ENCODE measurements at places on chromosomes 12 and 14.

DNA sequence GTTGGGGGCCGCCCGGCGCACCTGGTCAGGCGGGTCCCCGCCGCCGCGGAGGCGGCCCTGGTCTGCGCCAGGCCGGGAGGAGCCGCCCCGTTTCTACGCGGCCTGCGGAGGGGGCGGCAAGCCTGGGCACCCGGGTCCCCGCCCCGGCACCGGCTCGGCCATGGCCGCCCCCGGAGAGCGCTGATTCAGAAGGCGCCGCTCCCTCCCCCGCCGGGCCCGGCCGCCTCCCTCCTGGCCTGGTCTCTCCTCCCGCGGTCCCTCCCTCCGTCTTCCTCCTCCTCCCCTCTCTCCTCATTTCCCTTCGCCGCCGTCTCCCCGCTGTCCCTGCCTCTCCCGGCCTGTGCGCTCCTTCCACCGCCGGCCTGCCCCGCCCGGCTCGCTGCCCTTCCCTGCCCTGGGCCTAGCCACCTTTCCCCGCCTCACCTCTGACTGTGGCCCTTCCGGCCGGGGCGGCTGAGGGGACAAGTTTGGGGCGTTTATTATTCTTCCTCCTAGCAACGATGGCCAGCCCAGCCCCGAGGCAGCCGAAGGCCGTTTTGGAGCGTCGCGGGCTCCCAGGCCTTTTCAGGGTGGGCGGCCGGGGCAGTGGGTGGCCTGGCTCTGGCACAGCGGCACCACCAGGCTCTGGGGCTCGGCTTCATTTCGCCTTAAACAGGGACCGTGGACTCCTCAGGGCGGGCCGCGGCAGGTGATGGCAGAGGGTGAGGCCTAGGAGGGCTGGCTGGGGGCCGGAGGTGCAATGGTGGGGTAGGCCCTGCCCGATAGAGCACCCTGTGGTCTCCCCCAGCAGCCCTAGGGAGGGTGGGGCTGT is 768 bp downstream of the CEP170B start:
- no peak for DNase-seq

GRCh38 chr12:13099844-13100604 is 3.4 kb downstream of the GSG1 start:
- DNase-seq, result no peak

DNA sequence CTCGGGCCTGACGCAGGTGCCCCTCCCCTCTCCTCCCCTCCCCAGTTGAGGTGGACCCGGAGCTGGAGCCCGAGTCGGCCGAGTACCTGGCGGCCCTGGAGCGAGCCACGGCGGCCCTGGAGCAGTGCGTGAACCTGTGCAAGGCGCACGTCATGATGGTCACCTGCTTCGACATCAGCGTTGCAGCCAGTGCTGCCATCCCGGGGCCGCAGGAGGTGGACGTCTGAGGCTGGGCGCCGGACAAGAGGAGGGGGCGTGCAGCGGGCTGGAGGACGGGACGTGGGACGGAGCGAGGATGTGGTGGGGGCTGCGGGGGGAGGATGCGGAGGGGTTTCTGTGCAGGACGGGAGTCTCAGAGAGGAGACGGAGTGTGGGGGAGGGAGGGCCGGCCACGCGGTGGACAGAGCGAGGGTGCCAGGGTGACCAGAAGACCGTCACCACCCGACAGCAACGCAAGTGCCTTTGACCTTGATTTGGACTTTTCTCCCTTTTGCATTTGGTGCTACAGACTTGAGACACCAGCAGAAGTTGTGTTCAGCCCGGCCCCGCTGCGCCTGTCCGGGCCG is 41.3 kb downstream of the KIF26A start:
- no peak for DNase-seq

DNA sequence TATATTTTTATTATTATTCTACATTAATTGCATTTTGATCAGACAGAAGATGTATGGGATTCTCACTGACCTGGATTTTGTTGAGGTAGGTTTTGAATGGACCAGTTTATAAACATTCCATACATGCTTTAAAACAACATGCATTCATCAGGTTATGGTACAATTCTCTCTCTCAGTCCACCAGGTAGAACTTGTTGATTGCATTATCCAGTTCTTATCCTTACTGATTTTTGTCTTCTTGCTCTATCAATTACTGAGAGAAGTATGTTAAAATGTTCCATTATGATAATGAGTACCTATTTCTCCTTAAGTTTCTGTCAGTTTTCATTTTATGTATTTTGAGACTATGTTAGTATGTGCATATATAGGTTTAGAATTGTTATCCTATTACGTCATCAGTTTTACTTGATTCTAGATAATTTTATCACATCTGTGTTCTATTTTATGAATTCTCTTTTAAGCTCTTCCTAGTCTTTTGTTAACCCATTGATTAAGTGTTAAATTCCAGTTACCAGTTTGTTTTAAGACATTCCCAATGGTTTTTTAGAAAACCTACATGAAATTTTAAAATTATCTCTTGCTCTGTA is 50.6 kb downstream of the EP400 start:
- DNase-seq, result no peak

- DNase-seq, result no peak
Observed at GRCh38 chr14:89452281-89452680, 35.2 kb upstream of the FOXN3 start.

- DNase-seq, result no peak
Observed at GRCh38 chr14:73712071-73712506, 2.1 kb downstream of the PNMA1 start.

DNA sequence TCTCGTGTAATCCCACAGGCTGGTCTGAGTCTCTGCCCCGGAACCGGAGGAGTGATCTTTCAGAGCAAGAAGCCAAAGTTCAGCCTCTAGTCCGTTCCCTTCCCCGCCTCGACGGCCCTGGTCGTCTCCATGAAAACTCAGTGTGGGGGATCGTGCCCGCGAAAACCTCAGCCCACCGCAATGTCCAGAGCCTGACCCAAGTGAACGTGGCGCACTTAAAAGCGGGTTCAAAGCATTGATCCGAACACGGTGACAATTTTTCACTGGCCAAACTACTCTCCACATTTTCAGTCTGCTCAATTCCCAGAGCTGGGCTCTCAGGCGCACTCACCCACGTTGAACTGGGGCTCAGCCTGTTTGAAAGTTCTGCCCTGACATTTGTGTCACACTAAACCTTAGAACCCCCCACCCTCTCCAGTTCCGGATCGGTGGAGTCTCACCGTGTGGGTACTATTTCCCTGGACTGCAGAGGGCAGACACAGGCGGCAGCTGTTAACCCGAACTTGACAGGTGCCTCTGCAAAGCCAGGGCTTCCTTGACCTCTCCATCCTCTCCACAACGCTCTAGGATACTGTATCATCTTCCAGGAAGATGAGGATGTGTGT is 886 bp upstream of the PRICKLE1 start:
- DNase-seq, result no peak

GRCh38 chr12:120581998-120582397 is 796 bp upstream of the POP5 start:
- no peak for DNase-seq

DNA sequence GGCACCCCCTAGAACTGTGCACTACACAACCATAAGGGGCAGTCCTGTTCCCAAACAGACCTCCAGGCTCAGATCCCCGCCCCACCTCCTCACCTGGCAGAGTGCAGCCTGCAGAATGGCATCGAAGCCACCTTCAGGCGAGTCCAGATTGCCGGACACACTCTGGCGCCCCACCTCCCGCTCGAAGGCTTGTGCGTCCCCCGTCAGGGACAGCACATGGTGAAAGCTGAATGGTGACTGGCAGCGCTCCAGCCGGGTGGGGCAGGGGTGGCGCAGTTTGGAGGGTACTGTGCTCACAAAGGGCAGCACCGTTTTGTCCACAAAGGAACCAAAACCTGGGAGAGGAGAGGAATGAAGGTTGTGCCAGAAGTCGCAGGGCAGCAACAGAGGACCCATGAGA is 10.6 kb downstream of the ITGB7 start:
- no peak for DNase-seq

GRCh38 chr12:75784591-75784990 is 247.0 kb downstream of the PHLDA1 start:
- DNase-seq, result no peak

DNA sequence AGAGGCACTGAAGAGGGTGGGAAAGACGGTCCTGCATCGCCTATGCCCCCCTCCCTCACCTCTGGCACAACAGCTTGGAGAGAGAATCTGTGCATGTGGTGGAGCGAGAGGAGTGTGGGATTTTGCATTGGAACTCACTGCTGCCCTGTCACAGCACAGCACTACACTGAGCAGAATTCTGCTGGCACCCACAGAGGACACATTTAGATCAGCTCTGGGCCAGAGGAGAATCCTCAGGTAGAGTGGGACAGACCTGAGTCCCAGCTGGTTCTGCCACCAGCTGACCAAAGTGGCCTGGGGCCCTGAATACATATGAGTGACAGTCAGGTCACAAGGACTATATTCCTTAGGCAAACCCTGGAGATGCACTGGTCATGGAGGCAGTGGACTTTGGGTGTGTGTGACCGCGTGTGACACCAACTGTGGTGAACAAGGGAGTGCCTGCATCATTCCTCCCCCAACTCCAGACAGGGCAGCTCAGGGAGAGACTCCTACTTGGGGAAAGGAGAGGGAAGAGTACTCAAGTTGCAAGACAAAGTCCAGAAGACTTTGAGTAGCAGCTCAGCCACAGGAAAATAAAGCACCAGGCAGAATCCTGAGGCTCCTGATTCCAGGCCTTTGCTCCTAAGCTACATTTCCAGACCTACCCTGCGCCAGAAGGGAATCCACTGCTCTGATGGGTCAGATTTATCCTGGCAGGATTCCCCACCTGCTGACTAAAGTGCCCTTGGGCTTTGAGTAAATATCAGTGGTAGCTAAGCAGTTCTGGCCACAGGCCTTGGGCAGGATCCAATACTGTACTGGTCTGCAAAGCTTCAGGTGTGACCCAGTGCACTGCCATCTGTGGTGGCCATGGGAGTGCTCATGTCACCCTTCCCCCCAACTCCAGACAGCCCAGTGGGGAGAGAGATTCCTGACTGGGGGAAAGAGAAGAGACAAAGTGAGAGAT is 10.6 kb upstream of the ACOT1 start:
- no peak for DNase-seq

DNA sequence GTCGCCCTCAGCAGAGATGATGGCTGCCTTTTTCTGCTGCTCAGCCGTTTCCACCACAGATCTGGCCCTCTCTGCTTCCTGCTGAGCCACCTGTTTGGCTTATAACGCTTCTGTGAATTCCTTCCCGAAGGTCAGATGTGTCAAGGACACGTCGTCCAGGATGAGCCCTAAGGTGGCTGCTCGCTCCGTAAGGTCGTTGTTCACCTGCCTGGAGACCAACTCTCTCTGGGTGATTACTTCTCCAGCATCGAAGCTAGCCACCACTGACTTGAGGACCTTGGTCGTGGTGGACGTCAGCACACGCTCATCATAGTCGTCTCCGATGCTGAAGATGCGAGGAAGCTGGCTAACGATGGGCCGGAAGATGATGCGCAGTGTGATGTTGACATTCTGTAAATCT is 11.7 kb upstream of the ASB8 start:
- no peak for DNase-seq

DNA sequence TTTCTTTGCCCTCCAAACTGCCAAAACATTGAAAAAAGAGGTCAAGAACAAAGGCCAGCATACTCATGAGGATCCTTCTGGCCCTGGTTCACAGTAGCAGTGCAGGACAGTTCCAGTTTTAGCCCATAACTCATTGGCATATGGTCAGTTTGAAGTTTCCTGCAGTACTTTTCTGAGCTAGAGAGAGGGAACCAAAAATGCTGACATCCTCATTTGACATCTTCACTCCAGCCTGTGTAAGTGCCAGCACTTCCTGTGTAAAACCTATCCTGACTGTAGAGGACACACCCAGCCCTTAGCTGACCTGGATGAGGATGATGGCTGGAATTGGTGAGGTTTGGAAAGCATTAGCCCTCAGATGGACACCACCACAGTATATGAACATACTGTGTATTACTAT is 84.1 kb downstream of the FGD4 start:
- no peak for DNase-seq

GRCh38 chr12:116497051-116497591 is 62.1 kb upstream of the MAP1LC3B2 start:
- DNase-seq, result no peak

DNA sequence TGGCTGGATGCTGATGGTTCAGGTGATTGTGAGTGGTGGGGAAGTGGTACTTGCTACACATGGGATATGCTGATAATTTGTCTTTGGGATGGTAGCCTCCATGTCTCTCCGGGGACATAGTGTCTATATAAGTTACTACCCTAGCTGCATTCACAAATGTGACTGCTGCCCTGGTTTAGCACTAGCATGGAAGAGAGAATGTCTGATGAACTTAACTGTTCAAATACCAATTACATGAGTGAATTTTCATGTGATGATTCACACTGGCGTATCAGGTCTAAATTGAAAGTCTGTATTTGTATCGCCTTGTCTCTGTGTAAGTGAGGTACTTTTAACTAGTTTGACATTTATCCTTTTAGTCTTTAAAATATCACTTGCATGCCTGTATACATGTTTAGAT is 34.4 kb downstream of the ATF7IP start:
- DNase-seq, result no peak

- DNase-seq, result no peak
Observed at GRCh38 chr12:125228519-125229260, 163.5 kb downstream of the AACS start.

DNA sequence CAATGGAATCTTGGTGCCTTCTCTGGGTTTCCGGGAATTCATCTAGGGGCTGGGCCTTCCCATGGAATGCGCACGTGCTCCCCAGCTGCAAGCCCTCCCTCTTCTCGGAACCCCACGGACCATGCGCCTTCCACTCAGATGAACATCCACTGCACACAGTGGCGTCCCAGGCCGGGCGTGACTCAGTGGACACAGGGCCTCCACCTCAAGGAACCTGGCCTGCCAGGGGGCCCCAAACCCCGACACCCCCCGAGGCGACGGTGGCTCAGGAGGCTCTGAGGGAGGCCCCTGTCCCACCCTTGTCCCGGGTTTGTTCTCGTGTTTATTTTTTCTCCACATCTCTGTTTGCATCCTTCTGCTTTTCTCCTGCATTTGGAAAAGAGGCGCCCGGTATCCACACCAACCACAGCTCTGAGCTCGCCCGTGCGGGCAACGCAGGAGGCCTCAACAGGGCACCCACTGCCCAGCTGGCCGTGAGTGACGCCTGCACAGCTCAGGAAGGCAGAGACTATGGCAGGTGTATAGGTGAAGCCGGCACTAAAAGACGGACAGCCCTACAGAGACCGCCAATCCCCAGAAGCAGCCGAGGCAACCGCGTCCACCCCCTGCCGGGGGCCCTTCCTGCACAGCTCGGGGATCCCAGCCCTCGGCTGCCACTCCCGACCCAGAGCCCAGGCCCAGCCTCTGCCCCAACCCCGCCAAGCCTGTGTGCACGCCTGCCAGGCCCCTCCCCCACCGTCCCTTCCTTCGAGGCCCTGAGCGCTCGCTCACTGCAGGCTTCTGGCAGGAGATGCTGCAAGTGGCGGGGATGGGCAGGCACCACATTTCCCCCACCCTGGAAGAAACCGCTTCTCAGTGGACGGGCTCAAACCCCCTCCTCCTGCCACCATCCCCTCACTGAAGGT is 23.8 kb upstream of the GALNT9 start:
- DNase-seq, result no peak
